ENCODE measurements at places on chromosomes 4 and X.
A peak's percentile ranks its signal among the peaks of the same experiment; 100 is the strongest.

DNA sequence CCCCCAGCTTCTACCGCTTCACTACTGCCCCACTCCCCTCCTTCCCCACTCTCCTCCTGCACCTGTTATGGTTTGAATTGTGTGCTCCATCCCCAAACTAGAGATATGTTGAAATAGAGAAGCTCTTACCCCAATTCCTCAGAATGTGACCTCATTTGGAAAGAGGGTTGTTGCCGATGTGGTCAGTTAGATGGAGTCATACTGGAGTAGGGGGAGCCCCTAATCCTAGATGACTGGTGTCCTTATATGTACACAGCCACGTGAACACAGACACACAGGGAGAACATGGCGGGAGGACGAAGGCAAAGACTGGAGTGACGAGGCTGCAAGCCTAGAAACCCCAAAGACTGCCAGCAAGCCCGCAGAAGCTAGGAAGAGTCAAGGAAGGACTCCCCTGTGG lies 84.3 kb downstream of the FHDC1 start:
- DNase-seq = no peak

DNA sequence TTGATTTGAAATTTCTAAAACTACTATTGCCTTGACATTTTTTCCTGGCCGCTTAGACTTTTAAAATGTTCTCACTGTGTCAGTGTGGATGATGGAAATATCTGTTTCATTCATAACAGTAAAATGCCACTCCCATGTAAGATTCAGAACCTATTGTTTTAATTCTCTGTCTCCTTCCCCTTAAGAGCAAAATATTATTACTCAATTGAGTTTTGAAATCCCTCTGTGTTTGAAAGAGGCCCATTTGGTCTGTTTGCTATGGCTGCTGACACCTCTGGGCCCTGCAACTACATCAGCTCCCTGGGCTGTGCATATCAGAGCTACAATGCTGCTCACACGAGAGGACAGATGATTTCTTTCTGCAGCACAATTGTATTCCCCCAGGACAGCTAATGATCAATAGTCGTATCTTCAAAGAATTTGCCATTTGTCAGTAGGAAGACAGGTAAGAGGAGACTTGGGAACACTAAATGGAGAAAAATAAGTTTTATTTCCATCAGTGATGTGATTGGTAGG lies 388.0 kb upstream of the GALNT7 start:
- DNase-seq = no peak

GRCh38 chr4:48462363-48462762 lies 20.8 kb upstream of the SLC10A4 start:
- no peak for DNase-seq

DNA sequence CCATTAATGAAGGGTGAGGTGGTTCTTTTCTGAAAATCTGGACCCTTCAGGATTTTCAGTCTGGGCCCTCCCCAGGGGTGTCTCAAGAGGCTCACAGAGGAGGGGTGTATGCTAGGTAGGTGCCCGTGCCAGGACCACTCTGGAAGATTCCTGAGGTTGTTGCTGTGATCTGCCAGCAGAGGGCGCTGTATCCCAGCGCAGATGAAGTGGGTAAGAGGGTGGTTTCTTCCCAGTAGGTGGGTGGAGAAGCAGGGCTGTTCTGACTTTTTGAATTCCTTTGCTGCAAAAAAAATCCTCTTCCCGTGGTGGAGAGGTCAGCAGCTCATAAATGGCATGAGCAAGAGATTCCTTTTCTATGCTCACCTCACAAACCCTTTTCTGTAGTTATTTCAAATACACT lies 51.1 kb downstream of the SCML1 start:
- DNase-seq = peak; percentile 43

DNA sequence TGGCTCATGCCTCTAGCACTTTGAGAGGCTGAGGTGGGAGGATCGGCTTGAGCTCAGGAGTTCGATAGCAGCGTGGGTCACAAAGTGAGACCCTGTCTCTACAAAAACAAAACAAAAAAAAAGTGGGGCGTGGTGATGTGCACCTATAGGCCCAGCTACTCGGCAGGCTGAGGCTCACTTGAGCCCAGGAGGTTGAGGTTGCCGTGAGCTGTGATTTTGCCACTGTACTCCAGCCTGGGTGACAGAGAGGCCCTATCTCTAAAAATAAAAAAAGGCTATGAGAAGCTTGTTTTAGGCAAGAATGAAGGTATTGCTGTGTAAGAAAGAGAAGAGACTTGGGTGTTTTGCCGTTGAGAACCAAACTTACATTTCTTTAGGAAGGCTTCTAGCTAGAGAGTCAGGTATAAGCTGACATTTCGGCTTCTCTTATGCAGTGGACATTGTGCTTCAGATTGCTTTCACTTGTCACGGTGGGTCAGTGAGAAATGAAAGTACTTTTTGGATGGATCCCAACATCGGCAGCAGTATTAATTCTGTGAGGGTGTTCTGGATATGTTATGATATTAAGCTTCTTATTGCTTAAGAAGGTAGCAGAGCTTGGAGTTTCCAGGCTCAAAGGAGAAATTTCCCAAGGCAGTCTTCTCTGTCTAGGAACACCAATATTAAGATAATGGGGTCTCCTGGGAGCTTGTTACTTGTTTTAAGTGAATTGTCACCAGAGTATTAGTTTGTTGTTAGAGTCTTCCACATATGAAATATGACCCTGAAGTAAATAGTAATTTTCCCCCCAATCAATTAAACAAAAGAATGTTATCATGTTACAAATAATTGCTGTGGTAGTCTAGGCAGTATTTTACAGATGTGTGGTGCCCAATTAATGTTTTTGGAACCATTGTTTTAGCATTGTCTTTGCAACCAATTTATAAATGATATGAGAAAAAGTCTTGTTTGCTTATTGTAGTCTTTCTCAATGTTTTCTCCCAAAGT lies 17.6 kb downstream of the TMEM131L start:
- DNase-seq = no peak

- DNase-seq = no peak
Observed at GRCh38 chr4:43132010-43132582, 239.6 kb downstream of the GRXCR1 start.

- DNase-seq = no peak
Observed at GRCh38 chr4:119038116-119038841, 97.4 kb upstream of the MYOZ2 start.

- no peak for DNase-seq
Observed at GRCh38 chr4:8754634-8755589, 116.7 kb downstream of the HMX1 start.

DNA sequence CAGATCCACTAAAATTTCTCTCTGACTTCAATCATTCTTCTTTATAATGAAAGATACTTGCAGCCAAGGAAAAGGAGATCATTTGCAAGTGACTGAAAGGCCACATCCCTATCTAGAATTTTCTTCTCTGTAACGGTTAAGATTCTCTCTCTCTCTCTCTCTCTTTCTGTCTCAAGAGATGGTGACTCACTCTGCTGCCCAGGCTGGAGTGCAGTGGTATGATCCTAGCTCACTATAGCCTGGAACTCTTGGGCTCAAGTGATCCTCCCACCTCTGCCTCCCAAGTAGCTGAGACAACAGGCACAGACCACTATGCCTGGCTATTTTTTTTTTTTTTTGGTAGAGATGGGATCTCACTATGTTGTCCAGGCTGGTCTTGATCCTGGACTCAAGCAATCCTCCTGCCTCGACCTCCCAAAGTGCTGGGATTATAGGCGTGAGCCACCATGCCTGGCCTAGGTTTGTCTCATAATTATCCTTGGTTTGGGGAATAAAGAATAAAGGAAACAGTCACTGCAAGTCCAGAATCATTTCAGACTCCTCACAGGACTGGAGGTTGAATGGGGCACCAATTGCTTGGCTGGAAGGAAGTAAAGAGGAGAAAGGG lies 33.3 kb upstream of the GALNT7 start:
- DNase-seq = no peak

- DNase-seq = no peak
Observed at GRCh38 chrX:12210196-12210815, 72.0 kb downstream of the FRMPD4 start.

DNA sequence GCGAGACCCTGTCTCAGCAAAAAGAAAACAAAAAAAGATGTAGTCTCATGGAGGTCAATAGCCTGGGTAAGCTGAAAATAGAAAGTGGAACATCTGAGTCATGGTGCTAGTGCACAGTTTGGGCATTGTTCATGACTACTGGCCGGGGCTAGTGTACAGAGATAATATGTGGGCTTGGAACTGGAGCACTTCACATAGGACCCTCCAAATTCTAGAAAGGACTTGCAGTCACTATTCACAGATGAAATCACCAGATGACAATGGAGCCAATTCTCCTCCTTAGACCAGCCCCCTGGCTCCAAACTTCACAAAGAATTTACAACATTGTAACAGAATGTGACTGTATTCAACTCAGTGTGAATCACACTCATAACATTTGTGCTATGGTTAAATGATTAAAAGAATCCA lies 367.8 kb upstream of the SLC7A11 start:
- no peak for DNase-seq
